Activated CD4-positive, alpha-beta memory T cell treated with anti-CD3 and anti-CD28 coated beads for 36 hours (primary cell): ENCODE measurements at places on chromosomes 5 and 9. TPM values are rescaled to one million over a fixed set of nuclear protein-coding genes. Genes with fewer than 3 reads are reported as not detected.

GRCh38 chr9:134234001-134234660 lies 69.8 kb upstream of the RNU6ATAC start:
- no peaks in the 10 kb centered on the region for H3K36me3 ChIP-seq
- no peak overlapping the region for H3K4me3 ChIP-seq
- peaks cover 5% of the 10 kb centered on the region for H3K27me3 ChIP-seq
- H3K27ac ChIP-seq = no peak overlapping the region
- no peaks in the 10 kb centered on the region for H3K4me1 ChIP-seq

Gene MARCOL
- not detected for total RNA-seq

DNA sequence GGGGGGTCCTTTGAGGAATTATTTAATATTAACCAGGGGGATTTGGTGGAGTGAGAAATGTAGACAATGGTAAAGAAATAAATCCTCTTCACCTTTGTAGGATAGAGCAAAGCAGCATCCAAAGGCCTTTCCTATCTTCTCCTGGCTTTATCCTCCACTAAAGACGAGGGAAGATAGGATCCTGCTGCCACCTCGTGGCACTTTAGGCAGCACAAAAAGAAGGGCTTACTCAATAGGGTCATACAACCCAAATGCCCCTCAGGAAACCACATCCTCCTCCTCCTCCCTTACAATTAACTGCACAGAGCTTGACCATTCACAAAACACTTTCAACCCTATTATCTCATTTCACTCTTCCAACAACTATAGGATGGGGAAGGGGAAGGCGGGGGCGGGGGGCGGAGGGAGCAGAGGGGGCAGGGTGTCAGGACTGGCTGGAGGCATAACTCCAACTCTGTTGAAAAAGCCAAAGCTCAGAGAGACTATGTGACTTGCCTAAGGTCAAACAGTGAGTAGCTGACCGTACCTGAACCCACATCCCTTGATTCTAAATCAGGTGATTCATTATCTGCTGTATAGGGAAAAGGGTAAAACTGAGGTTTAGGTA lies 45.4 kb upstream of the MYOT start:
- no peaks in the 10 kb centered on the region for H3K36me3 ChIP-seq
- no peak overlapping the region for H3K27ac ChIP-seq
- H3K4me3 ChIP-seq = no peak overlapping the region
- no peaks in the 10 kb centered on the region for H3K27me3 ChIP-seq
- peak; percentile 12 for DNase-seq

Gene LCN1
- total RNA-seq = not detected

DNA sequence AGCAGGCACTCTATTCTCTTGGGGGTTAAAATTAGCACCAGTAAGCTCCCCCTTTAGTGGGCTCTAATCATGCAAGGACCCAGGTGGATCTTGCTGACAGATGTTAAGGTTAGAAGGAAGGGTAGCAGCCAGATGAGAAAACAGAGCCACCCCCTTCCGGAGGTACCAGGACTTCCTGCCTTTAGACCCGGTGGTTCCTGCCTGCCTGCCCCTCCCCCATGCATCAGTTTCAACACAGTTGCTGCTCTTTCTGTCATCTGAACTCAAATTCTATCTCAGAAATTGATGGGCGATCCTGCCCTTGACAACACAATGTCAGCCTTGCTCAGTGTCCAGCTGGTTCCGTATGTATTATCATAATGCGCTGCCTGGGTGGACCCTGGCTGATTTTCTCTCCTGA lies 287.3 kb downstream of the EBF1 start:
- peak; percentile 68 for DNase-seq
- peaks cover 32% of the 10 kb centered on the region for H3K4me1 ChIP-seq
- peaks cover 2% of the 10 kb centered on the region for H3K27me3 ChIP-seq
- H3K27ac ChIP-seq = peak overlapping the region; percentile 50
- H3K4me3 ChIP-seq = peak overlapping the region; percentile 51

DNA sequence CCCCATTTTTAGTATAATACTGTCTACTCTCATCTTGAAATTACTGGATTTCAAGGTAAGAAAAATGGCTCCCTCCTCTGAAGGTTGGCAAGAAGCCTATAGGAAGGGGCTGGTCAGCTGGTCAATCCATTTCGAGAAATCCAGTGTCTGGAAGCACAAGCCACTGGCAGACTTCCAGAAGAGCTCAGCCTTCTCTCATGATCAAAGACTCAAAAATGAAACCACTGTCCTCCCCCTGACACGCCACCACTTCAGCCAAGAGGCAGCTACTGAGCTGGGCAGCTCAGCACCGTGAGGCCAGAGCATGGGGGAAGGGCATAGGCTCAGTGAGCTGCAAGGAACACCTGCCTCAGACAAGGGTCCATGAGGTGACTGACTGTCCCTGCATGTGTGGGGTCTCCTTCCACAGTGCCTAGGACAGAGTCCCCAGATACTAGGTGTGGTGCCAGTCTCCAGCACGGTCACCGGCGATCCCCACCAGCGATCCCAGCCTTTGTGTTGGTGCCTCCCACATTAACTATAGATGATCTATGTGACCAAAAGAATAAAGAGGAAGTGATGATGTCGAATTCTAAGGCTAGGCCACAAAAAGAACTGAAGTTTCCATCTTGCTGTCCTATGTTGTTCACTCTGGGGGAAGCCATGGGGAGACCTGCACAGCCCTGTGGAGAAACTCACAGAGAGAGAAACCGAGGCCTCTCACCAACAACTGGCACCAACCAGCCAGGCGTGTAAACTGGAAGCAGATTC lies 100.1 kb upstream of the LRRTM2 start:
- H3K27ac ChIP-seq = no peak overlapping the region
- H3K4me1 ChIP-seq = peaks cover 8% of the 10 kb centered on the region
- H3K4me3 ChIP-seq = no peak overlapping the region
- DNase-seq = no peak

DNA sequence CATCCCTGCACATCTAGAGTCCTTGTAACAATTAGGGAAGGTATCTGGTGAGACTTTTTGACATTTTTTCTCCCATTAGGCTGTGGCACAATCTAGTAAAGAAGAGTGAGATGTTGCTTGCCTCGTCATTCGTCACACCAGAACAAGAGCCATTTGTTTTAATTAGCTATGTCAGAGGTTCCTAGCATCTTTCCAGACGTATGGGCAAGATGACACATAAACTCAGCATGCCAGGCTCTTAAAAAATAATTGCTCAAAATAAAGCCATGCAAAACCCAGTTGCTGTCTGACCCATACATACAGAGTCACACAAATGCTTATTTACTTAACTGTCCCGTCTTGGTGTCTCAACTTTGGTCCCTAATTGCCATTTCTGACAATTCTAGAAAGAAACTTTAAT lies 125.9 kb downstream of the TRPM3 start:
- no peaks in the 10 kb centered on the region for H3K36me3 ChIP-seq
- DNase-seq = no peak
- no peak overlapping the region for H3K4me3 ChIP-seq
- H3K4me1 ChIP-seq = no peaks in the 10 kb centered on the region
- H3K27ac ChIP-seq = no peak overlapping the region
- no peaks in the 10 kb centered on the region for H3K27me3 ChIP-seq

GRCh38 chr5:79081779-79082178 lies 12.2 kb downstream of the BHMT2 start:
- no peak overlapping the region for H3K4me3 ChIP-seq
- H3K27me3 ChIP-seq = no peaks in the 10 kb centered on the region
- no peak overlapping the region for H3K27ac ChIP-seq
- no peaks in the 10 kb centered on the region for H3K36me3 ChIP-seq
- H3K4me1 ChIP-seq = no peaks in the 10 kb centered on the region
- DNase-seq = no peak

Gene ZBED3
- total RNA-seq = 0.61 TPM

- DNase-seq = no peak
- H3K4me1 ChIP-seq = peaks cover 60% of the 10 kb centered on the region
- no peaks in the 10 kb centered on the region for H3K27me3 ChIP-seq
- H3K4me3 ChIP-seq = no peak overlapping the region
Measured at GRCh38 chr9:36208521-36209253, 18.0 kb downstream of the CLTA start.

DNA sequence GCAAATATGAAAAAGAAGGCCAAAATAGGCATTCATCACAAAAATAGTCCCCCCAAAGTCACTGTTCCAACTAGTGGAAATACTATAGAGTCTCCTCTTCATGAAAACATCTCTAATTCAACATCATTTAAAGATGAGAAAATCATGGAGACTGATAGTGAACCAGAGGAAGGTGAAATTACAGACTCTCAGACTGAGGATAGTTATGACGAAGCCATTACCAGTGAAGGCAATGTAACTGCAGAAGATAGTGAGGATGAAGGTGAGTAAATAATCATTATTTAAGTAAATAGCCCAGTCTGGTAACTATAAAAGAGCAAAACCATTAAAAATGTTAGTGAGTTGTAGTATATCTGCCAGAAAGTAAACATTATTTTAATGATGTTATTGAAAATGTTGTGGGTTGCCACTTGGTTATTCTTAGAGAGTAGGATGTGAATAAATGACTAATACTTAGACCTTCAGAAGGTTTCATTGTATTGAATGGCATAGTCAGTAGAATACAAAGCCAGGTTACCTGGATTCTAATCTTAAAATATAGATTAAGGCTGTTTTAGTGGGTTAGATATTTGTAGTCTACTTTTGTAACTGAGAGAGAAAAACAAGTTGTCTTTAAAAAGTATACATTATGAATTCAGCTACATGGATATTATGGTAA lies 16.3 kb downstream of the AGGF1 start:
- peaks cover 10% of the 10 kb centered on the region for H3K4me1 ChIP-seq
- H3K36me3 ChIP-seq = peaks cover 30% of the 10 kb centered on the region
- no peaks in the 10 kb centered on the region for H3K27me3 ChIP-seq
- no peak overlapping the region for H3K4me3 ChIP-seq

Gene ZNF883
- 0.22 TPM for total RNA-seq

GRCh38 chr5:58551492-58551891 lies 31.4 kb upstream of the RAB3C start:
- H3K27me3 ChIP-seq = peaks cover under 1% of the 10 kb centered on the region
- H3K36me3 ChIP-seq = no peaks in the 10 kb centered on the region
- H3K4me3 ChIP-seq = no peak overlapping the region
- no peak for DNase-seq

DNA sequence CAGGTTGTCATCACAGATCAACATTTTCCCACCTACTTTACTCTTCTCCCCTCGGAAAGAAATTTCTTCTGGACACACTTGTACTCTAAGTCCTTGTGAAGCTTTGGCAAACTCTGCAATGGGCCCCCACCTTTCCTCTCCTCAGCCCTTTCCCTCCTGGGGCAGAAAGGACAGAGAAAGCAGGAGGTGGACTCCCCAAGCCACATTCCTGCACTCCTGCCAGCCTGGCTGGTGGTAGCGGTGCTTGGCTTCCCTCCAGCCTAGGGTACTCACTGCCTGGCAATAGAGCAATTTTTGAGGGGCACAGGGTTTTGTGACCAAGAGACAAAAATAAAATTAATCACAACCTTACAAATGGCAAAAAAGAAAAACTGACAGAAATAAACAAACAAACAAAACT lies 451.4 kb downstream of the ZSWIM6 start:
- H3K36me3 ChIP-seq = no peaks in the 10 kb centered on the region
- no peak overlapping the region for H3K27ac ChIP-seq
- H3K4me1 ChIP-seq = no peaks in the 10 kb centered on the region
- H3K27me3 ChIP-seq = peaks cover under 1% of the 10 kb centered on the region
- H3K4me3 ChIP-seq = no peak overlapping the region

DNA sequence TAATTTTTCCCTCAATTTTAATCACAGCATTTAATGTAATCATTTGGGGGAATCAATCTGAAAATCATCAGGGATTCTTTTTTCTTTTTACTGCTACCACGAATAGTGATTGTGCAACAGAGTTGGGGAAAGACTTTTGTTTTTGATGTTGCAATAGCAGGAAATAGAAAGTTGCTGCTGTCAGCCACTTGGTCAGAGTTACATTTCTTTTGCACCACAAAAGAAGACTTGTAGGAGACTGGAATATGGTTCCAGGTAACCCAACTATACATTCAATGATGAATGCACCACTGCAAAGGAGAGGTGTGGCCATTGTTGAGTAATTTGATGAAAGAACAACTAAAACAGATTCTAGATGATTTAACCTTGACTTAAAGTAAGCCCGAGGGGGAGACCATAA lies 46.3 kb upstream of the PALM2AKAP2 start:
- H3K27ac ChIP-seq = no peak overlapping the region
- no peaks in the 10 kb centered on the region for H3K36me3 ChIP-seq
- no peak overlapping the region for H3K4me3 ChIP-seq
- H3K4me1 ChIP-seq = no peaks in the 10 kb centered on the region
- no peaks in the 10 kb centered on the region for H3K27me3 ChIP-seq
- no peak for DNase-seq

- no peaks in the 10 kb centered on the region for H3K36me3 ChIP-seq
- H3K4me3 ChIP-seq = no peak overlapping the region
- no peaks in the 10 kb centered on the region for H3K27me3 ChIP-seq
- peaks cover 19% of the 10 kb centered on the region for H3K4me1 ChIP-seq
Measured at GRCh38 chr5:142079306-142079721, 29.3 kb upstream of the NDFIP1 start.

GRCh38 chr9:128787659-128788058 lies 606 bp downstream of the TBC1D13 start:
- no peaks in the 10 kb centered on the region for H3K27me3 ChIP-seq
- H3K4me1 ChIP-seq = peaks cover 15% of the 10 kb centered on the region
- H3K27ac ChIP-seq = peak overlapping the region; percentile 47
- peak overlapping the region; percentile 80 for H3K4me3 ChIP-seq
- peak; percentile 23 for DNase-seq

GRCh38 chr5:21173036-21173435 lies 1185.0 kb upstream of the CDH18 start:
- H3K27me3 ChIP-seq = no peaks in the 10 kb centered on the region
- H3K4me1 ChIP-seq = no peaks in the 10 kb centered on the region
- H3K27ac ChIP-seq = no peak overlapping the region
- DNase-seq = no peak
- no peaks in the 10 kb centered on the region for H3K36me3 ChIP-seq
- no peak overlapping the region for H3K4me3 ChIP-seq

DNA sequence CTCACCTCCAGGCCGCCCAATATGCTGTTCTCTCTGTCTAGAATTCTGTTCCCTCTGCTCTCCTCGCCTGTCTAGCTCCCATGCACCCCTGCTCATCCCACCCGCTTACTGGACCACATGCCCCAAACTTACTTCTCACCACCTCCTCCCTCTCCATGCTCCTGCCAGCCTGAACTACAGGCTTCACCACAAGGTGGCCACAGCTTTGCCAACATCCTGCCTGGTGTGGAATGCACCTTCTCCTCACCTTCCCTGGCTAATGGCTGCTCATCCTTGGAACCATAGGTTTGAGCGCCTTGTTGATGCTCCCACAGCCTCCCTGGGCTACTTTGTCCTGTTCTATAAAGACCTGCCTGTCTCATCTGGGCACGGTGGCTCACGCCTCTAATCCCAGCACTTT lies 9.6 kb downstream of the LAMC3 start:
- DNase-seq = no peak
- no peaks in the 10 kb centered on the region for H3K36me3 ChIP-seq
- peaks cover 21% of the 10 kb centered on the region for H3K27me3 ChIP-seq
- no peak overlapping the region for H3K27ac ChIP-seq
- H3K4me3 ChIP-seq = no peak overlapping the region

- H3K4me1 ChIP-seq = no peaks in the 10 kb centered on the region
- no peak overlapping the region for H3K4me3 ChIP-seq
- no peaks in the 10 kb centered on the region for H3K27me3 ChIP-seq
- H3K36me3 ChIP-seq = peaks cover 61% of the 10 kb centered on the region
- no peak for DNase-seq
Measured at GRCh38 chr9:85978496-85978895, 37.5 kb downstream of the NAA35 start.

- no peaks in the 10 kb centered on the region for H3K27me3 ChIP-seq
- H3K4me1 ChIP-seq = peaks cover 4% of the 10 kb centered on the region
- H3K4me3 ChIP-seq = no peak overlapping the region
- DNase-seq = no peak
Measured at GRCh38 chr5:139023286-139023685, 148.2 kb upstream of the LRRTM2 start.
